ENCODE measurements at places on chromosomes 2 and 18.

DNA sequence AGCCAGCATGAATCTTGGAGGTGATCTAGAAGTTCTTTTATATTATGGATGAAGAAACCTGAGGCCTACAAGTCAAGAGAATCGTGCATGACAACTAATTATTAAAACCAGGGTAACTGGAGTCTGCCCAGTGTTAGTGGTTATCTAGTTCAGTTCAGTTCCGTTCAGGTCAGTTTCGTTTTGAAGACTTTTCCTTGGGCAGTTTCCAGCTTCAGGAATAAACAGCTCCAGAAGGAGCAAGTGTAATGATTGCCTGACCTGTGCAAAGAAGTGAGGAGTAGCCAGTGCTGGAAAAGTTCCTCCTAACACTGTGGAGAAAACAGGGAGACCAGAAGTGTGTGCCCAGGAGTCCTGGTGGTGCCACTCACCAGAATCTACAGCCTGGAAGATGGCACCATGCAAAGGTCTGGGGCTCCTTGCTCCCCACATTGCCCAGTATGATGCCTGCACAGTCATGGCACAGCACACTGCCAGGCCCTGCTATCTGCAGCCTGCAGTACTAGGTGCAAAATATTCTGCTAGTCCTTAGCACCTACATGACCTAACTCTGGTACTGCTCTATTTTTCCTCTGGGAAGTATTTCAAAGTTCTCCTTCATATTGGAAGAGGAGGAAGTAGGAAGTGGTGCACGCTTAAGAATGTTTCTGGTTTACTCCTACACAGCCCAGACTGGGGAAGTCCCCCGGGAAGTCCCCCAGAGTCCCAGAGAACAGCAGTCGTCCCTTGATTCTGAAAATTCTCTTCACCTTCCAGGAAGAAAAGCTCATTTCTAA, 65.8 kb downstream of the SUMO1 start:
- no peak overlapping the region for H3K4me3 ChIP-seq
- H3K27ac ChIP-seq, result no peak overlapping the region
- no peaks in the 10 kb centered on the region for H3K36me3 ChIP-seq
- no peaks in the 10 kb centered on the region for H3K27me3 ChIP-seq

DNA sequence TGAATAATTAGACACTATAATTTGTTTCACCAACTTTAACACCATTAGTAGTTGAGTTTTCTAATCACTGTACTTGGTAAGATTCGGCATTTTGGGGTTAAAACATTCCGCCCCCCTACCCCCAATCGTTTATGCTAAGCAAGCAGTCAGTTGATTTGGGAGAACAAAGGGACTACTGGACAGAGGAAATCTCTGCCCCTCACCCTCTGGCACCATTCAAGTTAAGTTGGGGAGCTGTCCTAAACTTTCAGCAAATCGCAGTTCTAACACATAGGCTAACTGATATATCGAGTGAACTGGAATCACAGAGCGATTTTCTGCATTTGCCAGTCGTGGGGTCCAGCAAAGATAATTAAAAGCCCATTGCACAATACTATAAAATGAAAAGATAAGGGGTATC, 5.6 kb downstream of the KLF7 start:
- H3K27me3 ChIP-seq, result no peaks in the 10 kb centered on the region
- H3K4me1 ChIP-seq, result peaks cover 58% of the 10 kb centered on the region
- H3K27ac ChIP-seq, result peak overlapping the region; percentile 10
- no peaks in the 10 kb centered on the region for H3K36me3 ChIP-seq

DNA sequence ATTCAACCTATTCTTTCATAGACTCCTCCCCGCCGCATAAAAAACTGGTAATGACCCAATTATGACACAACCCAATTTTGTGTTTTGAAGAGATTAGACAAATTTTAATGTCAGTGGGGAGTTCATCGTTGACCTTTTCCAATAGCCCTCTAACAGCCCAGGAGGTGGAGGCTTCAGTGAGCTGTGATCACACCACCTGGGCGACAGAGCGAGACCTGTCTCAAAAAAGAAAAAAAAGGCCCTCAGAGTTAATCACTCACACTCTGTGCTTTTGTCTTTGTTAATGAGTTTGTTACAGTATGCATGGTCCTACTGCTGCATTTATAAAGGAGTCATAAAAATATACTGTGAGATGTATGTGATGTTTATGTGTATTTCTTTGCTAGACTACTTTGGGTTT, 510.6 kb downstream of the CPS1 start:
- no peaks in the 10 kb centered on the region for H3K4me1 ChIP-seq
- no peak overlapping the region for H3K4me3 ChIP-seq
- no peak overlapping the region for H3K27ac ChIP-seq

DNA sequence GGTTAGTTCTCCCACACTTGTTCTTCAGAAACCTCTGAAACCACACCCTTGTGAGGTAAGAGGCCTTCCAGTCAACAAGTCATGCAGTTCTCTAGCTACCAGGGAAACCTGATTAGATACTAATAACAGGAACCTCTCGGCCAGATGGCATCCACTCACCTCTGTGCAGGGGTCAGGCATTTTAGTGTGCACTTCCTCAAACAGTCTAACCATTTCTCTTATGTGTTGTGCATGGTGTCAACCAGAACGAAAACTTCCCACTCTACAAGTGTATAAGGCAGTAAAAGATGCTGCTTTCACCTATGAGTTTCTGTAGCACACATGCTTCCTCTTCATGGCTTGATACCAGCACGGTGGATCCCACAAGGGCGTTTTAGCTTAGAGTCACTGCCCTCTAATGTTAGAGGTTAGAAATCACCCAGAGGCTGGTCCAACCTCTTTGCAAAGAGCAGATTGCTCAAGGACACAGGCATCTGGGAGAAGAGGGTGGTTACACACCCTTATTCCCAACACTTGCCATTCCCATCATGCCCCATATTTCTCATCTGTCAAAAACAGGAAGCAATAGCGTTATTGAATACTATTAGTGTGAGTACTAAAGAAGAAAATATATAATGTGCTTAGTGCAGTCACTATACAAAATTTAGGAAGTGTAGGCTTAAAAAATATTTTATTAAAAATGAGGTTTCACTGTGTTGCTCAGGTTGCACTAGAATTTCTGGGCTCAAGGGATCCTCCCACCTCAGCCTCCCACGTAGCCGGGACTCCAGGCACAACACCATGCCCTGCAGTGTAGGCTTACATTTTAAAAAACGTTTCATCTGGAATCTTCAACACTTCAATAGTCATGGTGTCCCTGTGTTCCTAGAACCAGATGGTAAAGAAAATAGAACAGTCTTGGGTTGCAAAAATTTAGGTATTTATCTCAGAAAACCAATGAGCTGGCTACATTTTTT, 34.5 kb upstream of the RAB31 start:
- peaks cover 2% of the 10 kb centered on the region for H3K4me1 ChIP-seq
- H3K4me3 ChIP-seq, result no peak overlapping the region
- no peaks in the 10 kb centered on the region for H3K27me3 ChIP-seq
- no peaks in the 10 kb centered on the region for H3K36me3 ChIP-seq

DNA sequence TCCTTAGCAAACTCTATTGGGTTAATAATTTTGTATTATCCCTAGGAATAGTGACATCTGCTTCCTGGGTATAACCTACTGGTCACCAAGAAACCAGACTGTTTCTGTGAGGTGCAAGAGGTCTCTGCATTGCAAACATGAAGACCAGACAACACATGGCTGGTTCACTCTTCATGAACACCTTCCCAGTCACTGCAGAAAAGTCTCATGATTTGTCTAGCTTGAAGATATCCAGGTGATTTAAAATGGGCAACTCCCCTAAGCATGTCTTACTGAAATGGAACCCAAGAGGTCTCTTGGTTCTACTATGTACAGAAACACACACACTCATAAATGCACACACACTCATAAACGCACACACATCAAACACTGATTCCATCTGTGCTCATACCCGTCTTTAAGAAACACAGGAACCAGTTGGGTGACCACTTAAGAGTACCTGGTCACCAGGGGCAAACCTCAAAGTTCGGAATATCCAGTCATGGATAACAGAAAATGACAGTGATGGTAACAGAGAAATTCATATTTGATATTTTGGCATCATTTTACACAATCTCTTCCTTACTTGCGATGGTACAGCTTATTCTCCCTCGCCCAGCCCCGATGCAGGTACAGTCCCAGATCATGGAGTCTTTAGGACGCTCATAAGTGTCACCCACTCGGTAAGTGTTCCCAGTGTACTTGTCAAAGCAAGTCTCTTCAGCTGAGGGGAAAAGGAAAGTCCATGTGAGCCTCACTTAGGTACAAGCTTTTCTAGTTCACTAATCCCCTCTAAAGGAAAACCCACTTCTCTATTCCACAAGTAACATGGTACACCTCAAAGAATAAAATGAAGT, 2.9 kb downstream of the FN1 start:
- H3K27ac ChIP-seq, result peak overlapping the region; percentile 82
- peak overlapping the region; percentile 80 for H3K4me3 ChIP-seq
- DNase-seq, result no peak
- H3K36me3 ChIP-seq, result peaks cover 26% of the 10 kb centered on the region
- H3K27me3 ChIP-seq, result no peaks in the 10 kb centered on the region

DNA sequence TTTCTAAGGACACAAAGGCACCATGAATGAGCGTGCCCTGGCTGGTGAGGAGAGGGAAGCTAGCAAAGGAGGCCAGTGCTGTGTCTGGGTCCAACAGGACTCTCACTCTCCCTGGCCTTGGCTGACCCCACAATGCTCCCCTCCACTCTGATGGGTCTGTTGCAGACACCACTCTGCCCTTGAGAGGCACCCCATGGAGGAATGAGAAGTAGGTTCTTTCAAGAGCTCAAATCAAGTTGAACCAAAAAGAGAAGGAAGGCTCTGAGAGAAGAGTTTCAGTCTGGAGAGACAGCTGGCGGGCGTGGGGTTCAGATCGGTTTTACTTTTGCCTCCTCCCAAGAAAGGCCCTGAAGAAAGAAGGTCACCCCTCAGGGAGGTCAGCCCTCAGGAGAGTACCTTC, 18.4 kb downstream of the TMEM247 start:
- H3K27me3 ChIP-seq, result no peaks in the 10 kb centered on the region
- no peak for DNase-seq
- peaks cover 3% of the 10 kb centered on the region for H3K4me1 ChIP-seq
- no peak overlapping the region for H3K4me3 ChIP-seq
- H3K27ac ChIP-seq, result no peak overlapping the region

GRCh38 chr18:21593540-21594257, 6.8 kb downstream of the ESCO1 start:
- no peak overlapping the region for H3K4me3 ChIP-seq
- H3K36me3 ChIP-seq, result no peaks in the 10 kb centered on the region
- H3K4me1 ChIP-seq, result no peaks in the 10 kb centered on the region
- no peak for DNase-seq

DNA sequence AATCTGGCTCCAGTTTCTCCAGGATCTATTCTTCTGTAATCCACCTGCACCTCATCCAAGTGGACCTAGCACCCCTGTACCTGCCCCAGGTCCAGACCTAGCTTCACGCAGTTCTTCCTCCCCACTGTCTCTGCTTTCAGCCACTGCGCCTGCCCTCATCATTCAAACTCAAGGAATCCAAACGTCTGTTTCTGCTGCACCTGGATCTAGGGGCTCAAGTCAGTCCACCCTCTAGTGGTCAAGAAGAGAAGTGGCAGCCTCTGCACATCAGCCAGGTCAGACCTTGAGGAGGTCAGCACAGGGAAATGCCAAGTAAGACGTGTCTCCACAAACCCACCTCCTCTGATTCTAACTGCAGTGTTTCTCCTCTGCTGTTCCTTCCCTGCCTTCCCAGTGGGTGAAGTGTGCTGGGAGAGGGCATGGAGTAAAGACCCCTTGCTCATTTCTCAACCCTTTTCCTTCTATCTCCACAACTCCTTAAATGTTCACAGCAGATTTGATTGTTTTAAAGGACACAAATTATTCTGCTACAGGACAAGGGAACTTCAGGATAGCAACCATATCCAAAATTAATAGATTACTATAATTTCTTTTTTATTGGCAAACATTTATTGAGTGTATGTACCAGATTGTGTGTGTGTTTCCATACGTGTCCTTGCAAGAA, 8.6 kb upstream of the RNF152 start:
- no peaks in the 10 kb centered on the region for H3K4me1 ChIP-seq
- no peak for DNase-seq
- H3K4me3 ChIP-seq, result no peak overlapping the region
- H3K27ac ChIP-seq, result no peak overlapping the region

GRCh38 chr2:124339709-124340108, 314.6 kb downstream of the CNTNAP5 start:
- H3K27ac ChIP-seq, result no peak overlapping the region
- no peak overlapping the region for H3K4me3 ChIP-seq
- H3K27me3 ChIP-seq, result no peaks in the 10 kb centered on the region
- no peaks in the 10 kb centered on the region for H3K36me3 ChIP-seq

DNA sequence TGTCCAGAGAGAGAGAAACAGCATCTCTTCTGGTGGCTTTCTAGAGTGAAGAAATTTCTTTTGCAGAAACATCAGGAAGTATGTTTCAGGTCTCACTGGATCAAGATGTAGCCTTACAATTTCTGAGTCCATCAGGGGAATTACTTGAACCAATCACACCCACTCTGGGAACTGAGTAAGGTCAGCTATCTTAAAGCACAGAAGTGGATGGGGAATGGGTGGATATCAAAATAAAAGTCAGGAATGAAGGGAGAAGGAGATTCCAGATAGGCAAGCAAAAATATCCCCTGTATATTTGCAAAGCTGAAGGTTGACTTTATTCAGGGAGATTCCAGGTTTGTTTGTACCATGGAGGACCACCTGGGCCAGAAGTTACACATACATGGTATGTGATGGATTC, 188.0 kb downstream of the CYRIA start:
- no peak overlapping the region for H3K27ac ChIP-seq
- no peak for DNase-seq
- H3K27me3 ChIP-seq, result no peaks in the 10 kb centered on the region
- H3K36me3 ChIP-seq, result no peaks in the 10 kb centered on the region
- H3K4me1 ChIP-seq, result no peaks in the 10 kb centered on the region

GRCh38 chr2:15733867-15734673, 142.4 kb downstream of the DDX1 start:
- no peaks in the 10 kb centered on the region for H3K27me3 ChIP-seq
- H3K4me1 ChIP-seq, result peaks cover 4% of the 10 kb centered on the region
- peak overlapping the region; percentile 40 for H3K4me3 ChIP-seq
- no peak for DNase-seq
- no peaks in the 10 kb centered on the region for H3K36me3 ChIP-seq

GRCh38 chr2:45637440-45637839, 14.0 kb upstream of the PRKCE start:
- no peaks in the 10 kb centered on the region for H3K36me3 ChIP-seq
- no peaks in the 10 kb centered on the region for H3K27me3 ChIP-seq
- DNase-seq, result no peak
- H3K4me1 ChIP-seq, result no peaks in the 10 kb centered on the region
- H3K27ac ChIP-seq, result no peak overlapping the region

GRCh38 chr18:13982126-13982525, 66.8 kb upstream of the MC2R start:
- H3K27ac ChIP-seq, result no peak overlapping the region
- no peak overlapping the region for H3K4me3 ChIP-seq
- H3K27me3 ChIP-seq, result no peaks in the 10 kb centered on the region
- no peak for DNase-seq
- no peaks in the 10 kb centered on the region for H3K36me3 ChIP-seq

DNA sequence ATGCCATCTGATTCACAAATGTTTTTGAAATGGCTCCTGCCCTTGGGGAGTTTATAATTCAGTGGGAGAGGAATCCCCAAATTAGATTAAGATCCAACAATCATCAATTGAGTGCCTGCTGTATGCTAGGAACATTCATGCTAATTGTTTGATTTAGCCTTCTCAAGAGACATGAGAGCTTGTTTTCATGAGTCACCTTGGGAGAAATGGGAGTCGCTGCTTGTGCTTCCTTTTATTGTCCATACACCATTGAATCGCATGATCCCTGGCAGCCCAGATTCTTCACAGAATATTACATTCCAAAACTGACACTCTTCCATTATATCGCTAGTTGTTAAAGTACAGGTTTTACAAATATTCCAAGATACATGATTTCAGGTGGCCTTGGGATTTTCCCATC, 106.0 kb upstream of the MAP3K20 start:
- H3K4me3 ChIP-seq, result no peak overlapping the region
- no peak overlapping the region for H3K27ac ChIP-seq
- no peak for DNase-seq
- no peaks in the 10 kb centered on the region for H3K4me1 ChIP-seq

Data from ascending aorta (tissue), 2 donors.